Fibroblast of lung (primary cell): ENCODE measurements at places on chromosomes 13 and 19. TPM values are rescaled to one million over a fixed set of nuclear protein-coding genes. Genes with fewer than 3 reads are reported as not detected.

The EDDM13 gene
- not detected in 2 replicates for total RNA-seq

- peak; percentile 78 for DNase-seq
Observed at GRCh38 chr19:35869327-35870123, 1.2 kb downstream of the APLP1 start.

The ZNF541 gene
- total RNA-seq, result 0.17 TPM in 1 of 2 replicates, not detected in the other

The ZNF444 gene
- total RNA-seq, result 12.3 and 17.5 TPM in 2 replicates
